ENCODE measurements at places on chromosomes 5 and 9.

DNA sequence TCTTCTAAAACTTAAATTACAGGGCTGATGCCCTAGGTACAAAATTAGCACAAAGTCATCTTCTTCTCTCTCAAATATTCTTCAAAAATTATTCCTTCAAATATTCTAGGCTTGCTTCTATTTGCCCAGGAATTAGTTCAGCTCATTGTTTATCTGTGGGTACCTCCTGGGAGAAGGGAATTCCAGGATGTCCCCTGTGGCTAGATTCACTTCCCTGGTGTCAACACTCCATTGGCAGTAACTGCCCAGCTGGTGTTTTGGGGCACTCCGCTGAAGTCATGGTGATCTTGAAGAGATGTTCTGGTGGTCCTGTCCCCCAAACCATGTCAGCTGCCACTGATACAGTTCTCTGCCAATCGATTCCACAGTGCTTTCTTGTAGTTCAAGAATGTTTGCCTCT is 26.2 kb upstream of the TGFBR1 start:
- DNase-seq: no peak

- DNase-seq: no peak
Observed at GRCh38 chr5:122435761-122436160, 123.7 kb downstream of the SNCAIP start.

DNA sequence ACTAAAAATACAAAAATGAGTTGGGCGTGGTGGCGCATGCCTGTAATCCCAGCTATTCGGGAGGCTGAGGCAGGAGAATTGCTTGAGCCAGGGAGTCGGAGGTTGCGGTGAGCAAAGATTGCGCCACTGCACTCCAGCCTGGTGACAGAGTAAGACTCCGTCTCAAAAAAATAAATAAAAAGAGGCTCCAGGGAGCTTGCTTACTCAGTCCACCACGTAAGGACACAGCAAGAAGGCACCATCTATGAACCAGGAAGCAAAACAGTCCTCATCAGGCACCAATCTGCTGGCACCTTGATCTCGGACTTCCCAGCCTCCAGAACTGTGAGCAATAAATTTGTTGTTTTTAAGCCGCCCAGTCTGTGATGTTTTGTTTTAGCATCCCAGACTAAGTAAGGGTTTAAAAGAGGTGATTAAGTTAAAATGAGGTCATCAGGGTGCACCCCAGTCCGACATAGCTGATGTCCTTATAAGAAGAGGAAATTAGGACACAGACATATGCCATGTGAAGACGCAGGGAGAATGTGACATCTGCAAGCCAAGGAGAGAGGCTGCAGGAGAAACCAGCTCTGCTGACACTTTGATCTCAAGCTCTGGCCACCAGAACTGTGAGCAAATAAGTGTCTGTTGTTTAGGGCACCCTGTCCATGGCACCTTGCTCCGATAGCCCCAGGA is 45.9 kb downstream of the C9orf50 start:
- peak; percentile 50 for DNase-seq

DNA sequence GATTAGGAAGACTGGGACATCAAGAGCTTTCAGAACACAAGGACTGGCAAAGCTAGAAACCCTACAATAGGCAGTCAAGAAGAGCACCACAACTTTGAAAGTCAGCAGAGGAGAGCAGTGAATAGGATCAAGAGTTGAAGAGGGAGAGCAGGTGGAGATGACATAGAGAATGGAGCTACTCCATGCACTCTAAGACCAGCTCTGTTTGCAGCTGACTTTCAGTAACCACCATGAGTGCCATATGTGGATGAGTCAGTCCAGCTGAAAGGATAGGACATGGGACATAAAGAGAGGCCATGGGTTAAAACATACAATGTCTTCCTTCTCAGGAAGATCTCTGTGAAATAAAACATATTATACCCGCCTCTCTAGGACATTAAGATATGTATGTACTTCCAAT is 289.1 kb upstream of the KLF4 start:
- DNase-seq: no peak

Measured in astrocyte (in vitro differentiated cells and primary cell).